Stimulated activated CD4-positive, alpha-beta T cell treated with anti-CD3 and anti-CD28 coated beads, TNF-alpha, amount 100 ng/mL, for 24 hours (primary cell): ENCODE measurements at places on chromosomes 6 and 20.

GRCh38 chr6:168527451-168528210, 86.6 kb downstream of the SMOC2 start:
- DNase-seq = no peak

DNA sequence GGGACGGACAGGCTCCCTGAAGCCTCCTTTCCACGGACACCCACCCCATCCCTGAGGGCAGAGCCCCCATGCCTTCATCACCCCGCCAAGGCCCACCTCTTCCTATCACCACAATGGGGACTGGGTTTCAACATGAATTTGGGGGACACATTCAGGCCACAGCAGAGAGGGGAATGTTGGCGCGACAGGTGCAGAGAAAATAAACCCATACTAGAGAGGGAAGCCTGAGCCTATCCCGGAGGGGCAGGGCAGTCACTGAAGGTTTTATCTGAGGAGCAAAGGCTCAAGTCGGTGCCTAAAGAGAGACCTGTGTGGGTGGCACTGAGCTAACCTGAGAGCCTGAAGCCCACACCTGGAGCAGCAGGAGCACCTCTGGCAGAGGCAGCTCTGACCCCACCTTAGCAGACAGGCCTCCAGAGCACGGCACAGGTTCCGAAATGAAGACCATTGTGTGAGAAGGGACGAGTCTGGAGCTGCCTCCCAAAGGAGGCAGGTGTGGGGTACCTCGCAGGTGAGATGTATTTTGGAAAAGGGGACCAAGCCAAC, 180.6 kb upstream of the PDE10A start:
- DNase-seq = no peak

DNA sequence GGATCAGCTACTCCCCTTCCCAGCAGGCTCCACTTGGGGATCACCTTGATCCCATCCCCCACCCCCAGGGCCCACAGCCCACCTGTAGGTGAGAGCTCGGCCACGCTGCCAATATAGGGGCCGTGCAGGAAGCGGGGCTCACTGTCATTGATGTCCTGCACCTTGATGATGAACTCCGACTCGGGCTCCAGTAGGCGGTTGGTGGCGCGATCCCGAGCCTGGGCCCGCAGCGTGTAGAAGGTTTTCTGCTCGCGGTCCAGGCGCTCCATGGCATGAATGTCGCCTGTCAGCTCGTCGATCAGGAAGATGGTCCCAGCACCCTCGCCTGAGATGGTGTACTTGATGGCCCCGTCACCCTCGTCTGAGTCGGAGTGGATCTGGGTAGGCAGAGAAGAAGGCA, 67.4 kb downstream of the CDH22 start:
- DNase-seq = no peak

DNA sequence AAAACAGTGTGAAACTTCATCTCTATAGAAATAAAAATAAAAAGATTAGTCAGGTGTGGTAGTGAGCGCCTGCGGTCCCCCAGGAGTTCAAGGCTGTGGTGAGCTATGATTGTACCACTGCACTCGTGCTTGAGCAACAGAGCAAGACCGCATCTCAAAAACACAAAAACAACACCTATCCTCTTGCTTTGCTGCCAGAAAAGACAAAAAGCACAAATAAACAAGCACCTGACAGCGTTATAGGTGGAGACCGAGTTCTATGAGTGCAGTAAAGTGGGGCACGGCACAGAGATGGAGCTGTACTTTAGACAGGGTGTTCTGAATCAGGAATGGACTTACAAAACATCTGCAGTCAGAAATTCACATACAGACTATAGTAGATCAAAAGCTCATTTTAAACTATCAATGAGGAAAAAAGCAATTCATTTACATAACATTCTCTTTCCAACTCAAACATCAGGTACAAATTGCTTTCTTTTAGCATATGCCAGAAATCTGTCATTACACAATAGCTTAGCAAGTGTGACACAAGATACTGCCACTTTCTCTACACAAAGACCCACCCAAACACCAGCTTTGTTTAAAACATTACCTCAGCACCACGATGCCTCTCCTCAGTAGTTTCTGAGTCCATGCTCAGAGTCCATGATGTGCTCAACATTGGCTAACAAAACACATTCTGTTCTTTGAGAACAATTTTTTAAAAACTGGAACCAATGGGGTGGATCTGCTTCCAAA, 10.1 kb downstream of the EZR start:
- no peak for DNase-seq

DNA sequence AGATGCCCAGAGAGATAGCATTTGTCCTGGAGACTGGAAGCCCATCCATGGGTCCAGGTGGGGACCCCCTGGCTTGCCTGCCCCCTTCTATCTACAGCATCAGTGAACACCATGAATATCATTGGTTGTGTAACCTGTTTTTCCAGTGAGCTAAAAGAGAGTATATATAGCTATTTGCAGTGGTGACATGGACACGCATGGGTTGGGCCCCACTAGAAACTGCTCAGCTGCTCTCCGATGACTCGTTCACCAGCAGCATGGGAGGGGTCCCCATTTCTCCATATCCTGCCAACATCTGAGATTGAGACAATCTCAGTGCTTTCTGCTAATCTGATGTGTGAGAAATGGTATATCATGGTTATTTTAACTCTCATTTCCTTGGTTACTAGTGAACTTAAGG, 4.0 kb upstream of the ZC3H12D start:
- no peak for DNase-seq

GRCh38 chr6:13629459-13630116, 14.5 kb downstream of the NOL7 start:
- no peak for DNase-seq
